ENCODE measurements at places on chromosomes 2 and 18.

GRCh38 chr2:86661333-86661732 is 37.7 kb upstream of the RNF103 start:
- no peak for DNase-seq

DNA sequence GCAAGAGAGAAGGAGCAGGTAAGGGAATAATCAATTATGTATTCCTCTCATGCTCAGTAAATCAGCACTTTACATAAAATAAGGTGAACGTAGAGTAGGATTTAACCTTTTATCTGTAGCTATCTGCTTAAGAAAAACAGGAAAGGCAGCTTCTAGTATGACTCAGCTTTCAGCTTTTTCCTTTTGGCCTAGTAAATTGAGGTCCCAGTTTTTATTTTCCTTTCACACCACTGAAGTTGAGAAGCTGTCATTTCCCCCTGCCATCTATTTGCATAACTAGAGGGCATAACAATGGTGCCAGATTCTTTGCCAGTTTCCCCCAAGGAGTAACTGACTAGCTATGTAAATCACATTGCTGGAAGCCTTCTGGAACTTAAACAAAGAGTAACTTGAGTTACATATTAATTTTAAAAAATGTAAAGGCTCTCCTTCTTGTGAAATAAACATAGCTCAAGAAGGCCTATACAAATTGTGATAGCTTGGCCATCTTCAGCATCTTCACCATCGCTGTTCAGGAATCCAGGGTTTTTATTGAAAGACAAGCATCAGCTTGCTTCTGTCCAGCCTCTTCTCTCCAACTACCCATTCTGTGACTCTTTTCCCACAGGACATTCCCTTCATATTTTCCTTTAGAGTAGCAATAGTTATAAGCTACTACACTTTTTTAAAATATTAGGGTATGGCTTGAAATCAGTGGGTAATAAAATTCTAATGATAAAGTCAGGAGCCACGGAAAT is 97.0 kb downstream of the KYNU start:
- peak; percentile 55 for DNase-seq

DNA sequence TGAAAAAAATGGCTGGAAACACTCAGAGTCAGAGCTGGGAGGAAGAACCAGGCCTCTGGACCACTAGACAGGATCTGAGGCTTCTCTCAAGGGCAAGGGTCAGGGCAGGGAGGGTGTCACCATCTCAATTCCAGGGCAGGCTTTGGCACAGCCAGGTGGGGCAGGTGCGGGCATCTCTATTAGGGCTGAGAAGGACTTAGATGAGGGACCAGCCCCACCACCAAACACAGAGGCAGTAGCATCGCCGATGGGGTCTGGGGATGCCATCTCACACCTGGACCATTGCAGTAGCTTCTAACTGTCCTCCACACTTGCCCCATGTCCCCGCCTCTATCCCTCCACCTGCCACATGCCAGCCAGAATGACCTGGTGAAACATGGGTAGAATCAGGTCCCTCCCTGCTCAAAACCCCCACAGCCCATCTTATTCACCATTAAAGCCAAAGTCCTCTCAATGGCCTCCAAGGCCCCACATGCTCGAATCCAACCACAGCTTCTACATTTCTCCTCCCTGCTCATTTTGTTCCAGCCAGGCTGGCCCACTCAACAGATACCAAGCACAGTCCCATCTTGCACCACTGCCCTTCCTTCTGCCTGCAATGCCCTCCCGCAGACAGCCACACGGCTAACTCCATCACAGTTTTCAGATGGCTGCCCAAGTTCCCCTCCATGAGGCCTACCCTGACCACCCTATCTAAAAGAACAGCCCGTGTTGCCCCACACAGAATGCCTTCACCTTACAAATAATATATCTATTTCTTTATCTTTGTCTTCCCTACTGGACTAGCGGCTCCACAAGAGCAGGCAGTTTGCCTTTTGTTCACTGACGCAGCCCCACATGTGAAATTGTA is 177.4 kb downstream of the SMAD2 start:
- DNase-seq = no peak

GRCh38 chr2:45888167-45888566 is 236.7 kb downstream of the PRKCE start:
- DNase-seq = peak; percentile 66

GRCh38 chr2:201273330-201273983 is 13.1 kb downstream of the CASP8 start:
- DNase-seq = no peak

DNA sequence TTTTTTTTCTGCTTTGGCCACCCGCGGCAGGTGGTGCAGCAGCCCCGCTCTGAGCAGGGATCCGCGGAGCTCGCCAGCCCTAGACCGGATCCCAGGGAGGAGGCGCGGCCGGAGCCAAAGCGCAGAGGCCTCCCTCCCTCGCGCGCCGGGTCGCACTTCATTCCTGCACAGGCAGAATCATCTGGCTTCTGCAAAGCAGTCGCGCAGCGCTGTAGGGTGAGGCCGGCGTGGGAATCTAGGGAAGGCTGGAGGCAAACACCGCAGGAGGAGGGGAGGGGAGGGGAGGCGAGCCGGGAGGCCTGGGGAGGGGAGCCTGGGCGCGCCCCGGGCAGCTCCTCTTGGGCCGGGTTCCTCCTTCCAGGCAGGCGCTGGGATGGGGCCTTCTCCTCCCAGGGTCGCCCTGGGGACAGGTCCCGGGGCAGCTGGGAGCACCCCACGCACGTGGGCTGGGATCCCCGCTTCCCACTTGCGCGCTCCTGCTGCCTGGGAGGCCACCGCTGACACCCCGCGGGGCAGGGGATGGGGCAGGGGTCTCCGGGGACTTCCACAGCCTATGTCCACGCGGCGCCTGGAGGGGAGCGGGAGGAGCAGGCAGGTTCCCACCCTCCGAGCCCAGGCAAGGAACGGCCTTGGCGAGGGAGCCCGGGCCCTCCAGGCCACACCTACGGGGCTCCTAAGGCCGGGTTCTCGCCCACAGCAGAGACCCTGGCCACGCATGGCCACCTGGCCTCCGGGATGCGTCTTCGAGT is 45.0 kb downstream of the MBP start:
- no peak for DNase-seq

DNA sequence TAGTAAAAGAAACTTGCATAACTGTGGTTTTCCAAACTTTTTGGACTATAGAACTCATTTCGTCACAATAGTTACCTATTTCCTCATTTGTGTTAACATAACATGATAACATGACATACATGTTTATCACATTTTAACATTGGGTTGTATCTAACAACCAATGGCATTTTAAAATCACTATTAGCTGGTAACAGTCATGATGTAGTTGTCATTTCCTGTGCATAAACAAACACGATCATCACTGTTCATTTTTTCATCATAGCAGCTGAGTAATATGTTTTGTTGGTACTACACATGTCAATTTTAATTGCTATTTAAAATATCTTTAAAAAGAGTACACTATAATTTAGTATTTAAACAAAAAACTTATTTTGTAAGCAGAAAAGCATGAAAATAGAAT is 402.4 kb downstream of the SATB2 start:
- peak; percentile 0 for DNase-seq

GRCh38 chr2:180983468-180984242 is 3.2 kb downstream of the UBE2E3 start:
- peak; percentile 69 for DNase-seq

- DNase-seq = no peak
These were observed 30.2 kb upstream of the FAM124B start for GRCh38 chr2:224432003-224432579.

DNA sequence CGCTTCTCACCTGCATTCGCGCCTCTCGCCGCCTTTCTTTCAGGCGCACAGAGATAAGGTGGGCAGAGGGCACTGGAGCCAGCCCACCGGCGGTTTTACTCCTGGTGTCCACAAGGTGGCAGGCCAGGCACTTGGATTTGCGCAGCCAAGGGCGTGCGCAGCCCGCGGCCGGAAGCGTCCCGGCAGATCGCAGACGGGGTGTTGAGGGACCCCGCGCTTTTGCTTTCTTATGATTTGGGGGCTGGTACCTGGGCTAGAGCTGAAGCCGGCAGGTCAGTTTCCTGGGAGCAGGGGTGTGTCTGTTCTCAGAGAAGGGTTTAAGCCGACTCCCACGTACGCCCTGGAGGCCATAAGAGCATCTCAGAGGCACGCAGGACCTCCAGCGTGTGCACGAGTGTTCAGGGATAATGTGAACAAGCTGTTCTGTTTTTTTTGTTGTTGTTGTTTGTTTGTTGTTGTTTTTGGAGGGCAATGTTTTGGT is 305.6 kb upstream of the CXCR4 start:
- peak; percentile 47 for DNase-seq

DNA sequence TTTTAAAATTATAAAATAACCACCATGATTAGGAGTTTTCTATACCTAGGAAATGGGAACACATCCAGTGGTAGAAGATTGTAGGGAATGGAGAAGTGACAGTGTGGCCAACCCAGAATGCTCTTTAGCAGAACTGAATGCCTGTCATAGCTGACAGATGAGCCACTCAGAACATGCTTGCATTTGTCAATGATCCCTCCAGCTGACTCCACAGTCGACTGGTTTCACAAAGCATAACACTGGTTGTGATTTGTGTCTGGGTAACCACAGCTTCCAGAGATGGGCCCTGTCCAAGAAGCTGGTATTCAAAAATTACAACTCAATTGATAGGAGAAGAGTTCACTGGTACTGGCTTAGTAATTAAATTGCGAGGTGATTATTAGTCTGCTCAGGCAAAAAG is 9.0 kb upstream of the CTIF start:
- DNase-seq = peak; percentile 77

GRCh38 chr2:230781130-230781797 is 68.6 kb downstream of the CAB39 start:
- peak; percentile 31 for DNase-seq

- DNase-seq = no peak
These were observed 110.9 kb downstream of the INHBB start for GRCh38 chr2:120456867-120457266.

- no peak for DNase-seq
These were observed 114.5 kb downstream of the TTC27 start for GRCh38 chr2:32742376-32742775.

DNA sequence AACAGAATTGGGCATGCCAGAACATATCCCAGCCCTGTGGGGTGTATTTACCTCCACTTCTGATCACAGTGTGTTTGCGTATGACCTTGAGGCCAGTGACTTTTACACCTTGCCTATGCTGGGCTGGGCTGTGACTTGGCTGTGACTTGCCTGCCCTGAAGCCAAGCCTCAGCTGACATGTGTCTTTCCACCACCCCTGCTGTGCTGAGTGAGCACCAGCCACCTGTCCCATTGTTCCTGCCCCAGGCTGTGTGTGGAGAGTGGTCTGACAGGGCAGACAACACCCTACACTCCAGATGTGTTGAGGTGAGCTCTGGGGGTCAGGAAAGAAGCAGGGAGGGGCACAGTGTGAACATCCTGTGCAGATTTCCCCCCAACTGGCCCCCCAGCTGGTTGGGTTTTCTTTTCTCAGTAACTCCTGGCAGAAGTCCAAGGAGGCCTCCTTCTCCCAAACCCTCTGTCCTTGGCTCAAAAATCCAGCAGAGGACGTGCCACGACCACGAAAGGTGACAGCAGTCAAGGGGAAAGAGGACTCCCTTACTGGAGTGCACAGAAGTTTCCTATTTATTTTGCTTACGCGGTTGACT is 5.1 kb upstream of the STEAP3 start:
- DNase-seq = peak; percentile 74

DNA sequence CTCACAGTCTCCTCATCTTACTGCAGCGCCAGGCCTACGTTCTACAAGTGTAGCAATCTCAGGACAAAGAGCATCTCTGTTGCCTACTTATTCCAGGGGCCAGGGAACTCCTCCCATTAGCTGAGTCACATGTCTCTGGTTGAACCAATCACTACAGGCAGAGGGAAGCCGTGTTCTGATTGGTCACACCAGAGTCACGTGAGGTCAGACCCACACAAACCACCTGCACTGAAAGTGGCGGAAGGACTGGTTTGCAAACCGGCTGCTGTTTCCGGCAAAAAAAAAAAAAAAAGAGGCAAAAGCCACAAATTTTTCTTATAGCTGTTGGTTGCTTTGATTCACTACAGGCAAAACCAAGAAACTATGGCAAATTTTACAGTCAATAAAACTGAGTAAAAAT is 21.9 kb upstream of the USP14 start:
- no peak for DNase-seq

DNA sequence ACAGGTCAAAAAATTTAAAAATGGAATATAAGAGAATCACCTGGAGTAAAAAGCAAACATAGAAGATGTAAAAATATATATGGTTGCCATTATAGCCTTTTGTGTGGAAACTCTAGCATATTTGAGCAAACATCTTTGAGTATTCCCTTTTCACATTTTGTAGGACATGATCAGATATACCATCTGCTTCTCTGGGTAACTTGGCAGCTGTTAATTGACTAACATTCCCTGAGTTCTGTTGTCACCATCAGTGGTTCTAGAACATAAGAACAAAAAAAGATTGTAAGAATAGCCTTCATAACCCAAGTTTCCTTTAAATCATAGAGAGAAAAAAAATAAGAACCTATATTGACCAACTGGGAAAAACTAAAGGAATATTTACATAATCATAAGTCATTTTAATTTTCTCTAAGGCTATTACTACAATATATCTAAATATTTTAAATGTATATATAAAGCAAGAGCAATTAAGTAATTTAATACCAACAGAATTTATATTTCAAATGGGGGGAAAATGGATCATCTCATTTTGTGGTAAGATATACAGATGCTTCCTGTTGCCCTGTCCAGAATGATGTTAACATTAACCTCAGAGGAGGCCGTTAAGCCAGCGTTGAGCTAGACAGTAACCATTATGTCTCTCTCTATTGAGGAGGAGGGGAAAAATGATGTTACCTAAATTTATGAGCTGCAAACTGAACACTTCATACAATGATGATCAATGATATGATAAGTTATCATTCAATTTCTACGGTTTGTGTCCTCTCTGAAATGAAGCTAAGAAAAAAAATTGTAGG is 9.8 kb upstream of the INO80D start:
- peak; percentile 32 for DNase-seq

DNA sequence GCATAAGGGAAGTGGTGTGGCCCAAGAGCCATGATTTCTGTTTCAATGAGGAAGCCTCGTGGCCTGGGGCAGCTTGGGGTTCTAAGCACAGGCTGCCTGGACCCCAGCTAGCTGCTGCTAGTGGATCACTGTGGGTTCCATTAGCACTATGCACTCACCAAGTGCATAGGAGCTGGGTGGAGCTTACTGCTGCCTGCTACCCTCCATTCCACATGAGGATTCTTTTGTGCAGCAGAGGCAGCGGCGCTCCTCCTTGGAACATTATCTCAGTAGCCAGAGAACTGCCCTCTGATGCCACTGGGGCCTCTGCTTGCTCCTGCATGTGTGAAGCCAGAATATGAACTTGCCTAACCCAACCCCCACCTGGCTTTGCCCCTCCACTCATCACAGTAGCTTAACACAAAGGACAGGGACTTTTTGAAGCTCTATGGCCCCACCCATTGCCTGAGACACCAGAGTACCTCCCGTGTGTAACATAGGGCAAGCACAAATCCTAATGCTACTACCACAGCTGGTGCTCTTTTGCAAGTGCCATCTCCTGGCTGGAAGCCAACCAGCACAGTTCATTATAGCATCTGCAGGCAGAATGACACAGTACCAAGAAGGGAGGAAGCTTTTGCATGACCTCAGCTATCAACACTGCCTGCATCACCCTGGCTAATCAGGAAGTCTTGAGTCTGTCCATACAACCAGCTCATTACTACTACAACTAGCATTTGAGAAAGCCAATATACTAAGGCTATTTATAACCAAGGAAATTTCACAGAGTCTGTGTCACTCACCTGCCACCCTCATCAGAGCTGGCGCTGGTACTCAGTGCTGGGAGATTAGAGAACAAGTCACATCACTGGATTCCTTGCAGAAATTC is 297.0 kb upstream of the GULP1 start:
- peak; percentile 36 for DNase-seq
